HAP-1 (cell line): ENCODE measurements at places on chromosomes 3 and 15.

GRCh38 chr3:14431452-14431916 is 29.1 kb downstream of the SLC6A6 start:
- DNase-seq, result no peak

DNA sequence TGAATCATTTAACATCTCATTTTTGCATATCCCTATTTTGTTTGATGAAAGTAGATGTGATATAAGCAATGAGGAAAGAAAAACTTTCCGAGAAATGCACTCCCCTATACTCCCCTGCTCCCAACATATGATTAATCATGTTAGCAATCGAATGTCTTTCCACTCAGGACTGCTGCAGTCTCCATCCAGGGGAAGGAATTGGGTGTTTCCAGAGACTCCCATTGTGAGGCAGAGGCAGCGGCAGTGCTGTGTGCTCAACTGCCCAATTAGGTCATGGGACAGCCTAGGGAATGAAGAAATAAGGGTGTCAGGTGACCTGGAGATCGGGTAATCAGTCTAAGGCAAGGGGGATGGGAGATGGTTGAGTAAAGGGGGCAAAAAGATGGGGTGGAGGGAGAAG is 268.6 kb upstream of the MEIS2 start:
- no peak for DNase-seq

GRCh38 chr15:41160639-41161315 is 44.7 kb upstream of the INO80 start:
- DNase-seq, result no peak

DNA sequence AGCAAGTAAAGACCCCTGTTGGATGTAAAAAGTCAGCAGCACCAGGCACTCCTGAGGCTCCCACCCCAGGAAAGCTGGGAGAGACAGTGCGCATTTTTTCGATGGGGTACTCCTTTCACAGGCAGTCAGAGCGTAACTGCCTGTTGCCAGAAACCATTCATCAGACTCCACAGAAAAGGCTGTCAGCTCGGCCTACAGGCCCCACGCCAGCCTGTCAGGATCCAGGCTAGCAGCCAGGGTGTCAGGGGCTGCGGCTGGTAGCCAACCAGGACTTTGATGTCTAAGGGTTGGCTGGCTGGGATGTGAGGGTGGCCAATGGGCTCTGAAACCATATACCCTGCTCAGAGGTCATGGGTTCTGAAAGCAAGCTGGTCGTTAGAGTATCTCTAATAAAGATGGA is 164.5 kb downstream of the WNT5A start:
- DNase-seq, result no peak

GRCh38 chr15:78661001-78661400 is 20.0 kb upstream of the CHRNB4 start:
- no peak for DNase-seq

- no peak for DNase-seq
These were observed 4.0 kb upstream of the ADPGK start for GRCh38 chr15:72787526-72787925.

DNA sequence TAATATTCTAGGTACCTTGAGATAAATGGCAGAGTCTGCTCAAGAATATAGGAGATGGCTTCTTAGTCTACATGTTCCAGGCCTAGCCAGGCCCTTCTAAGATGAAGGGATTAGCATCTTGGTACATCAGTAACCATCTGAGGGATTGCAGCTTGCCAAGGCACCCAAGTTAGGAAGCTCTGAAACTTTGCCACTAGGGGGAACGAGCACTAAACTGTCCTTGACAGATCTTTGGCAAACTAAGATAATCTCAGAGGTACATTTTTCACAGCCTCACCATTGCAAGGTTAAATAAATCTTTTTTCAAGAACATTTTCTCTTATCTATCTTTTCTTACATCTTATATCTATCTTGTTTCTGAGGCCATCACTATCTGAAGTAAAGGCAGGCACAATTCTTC is 351.2 kb downstream of the RAP2B start:
- DNase-seq, result no peak

- no peak for DNase-seq
These were observed 140.6 kb downstream of the CACNA2D3 start for GRCh38 chr3:54262946-54263345.

- no peak for DNase-seq
These were observed 510.8 kb upstream of the SEMA6D start for GRCh38 chr15:47206358-47206978.

- no peak for DNase-seq
These were observed 241.9 kb upstream of the PEX5L start for GRCh38 chr3:180278583-180279188.

- DNase-seq, result no peak
These were observed 17.8 kb upstream of the MYRIP start for GRCh38 chr3:39791603-39792002.

GRCh38 chr15:64089543-64090280 is 3.9 kb downstream of the CIAO2A start:
- no peak for DNase-seq

GRCh38 chr15:70189826-70190695 is 92.3 kb upstream of the TLE3 start:
- DNase-seq, result no peak

DNA sequence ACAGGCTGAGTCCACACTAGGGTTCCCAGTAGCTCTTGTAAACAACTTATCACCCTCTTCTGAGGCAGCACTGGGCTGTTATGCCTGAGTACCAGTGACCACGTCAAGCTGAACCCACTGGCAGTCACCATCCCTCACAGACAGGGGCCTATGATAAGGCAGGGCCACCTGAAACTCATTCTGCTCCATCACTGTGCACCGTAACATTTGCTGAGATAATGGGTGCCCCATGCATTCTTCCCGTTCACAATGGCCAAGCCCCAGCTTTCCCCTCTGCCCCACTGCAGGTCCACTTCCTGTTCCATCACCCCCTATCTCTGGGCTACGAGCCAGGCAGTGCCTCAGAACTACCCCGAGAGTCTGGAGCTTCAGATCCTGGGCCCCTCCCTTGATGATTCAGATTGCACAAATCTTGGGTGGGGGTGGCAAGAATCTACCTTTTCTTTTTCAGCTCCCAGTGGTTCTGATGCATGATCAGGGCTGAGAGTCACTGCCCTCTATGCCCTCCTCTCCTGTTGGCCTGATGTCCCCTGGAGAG is 158.0 kb downstream of the RAB11A start:
- no peak for DNase-seq

DNA sequence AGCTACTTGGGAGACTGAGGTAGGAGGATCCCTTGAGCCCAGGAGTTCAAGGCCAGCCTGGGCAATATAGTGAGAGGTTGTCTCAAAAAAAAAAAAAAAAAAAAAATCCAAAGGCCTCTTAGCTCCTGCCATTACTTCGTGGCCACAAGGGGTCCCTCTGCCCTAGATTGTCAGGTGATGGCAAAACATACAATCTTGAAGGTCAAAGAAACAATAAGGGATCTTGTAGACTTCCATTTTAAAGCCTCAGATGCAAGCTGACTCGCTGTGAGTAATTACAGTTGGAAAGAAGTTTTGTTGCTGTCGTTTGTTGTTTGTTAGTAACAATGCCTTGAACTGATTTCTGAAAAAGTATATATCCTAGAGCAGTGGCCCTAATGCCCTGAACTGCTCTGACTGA is 55.9 kb upstream of the PLCL2 start:
- peak; percentile 85 for DNase-seq

GRCh38 chr3:182710557-182711157 is 82.6 kb upstream of the ATP11B start:
- DNase-seq, result no peak

- DNase-seq, result no peak
These were observed 181.2 kb upstream of the IL12A start for GRCh38 chr3:159807137-159808040.

GRCh38 chr3:126291537-126291936 is 65.7 kb downstream of the KLF15 start:
- DNase-seq, result no peak

DNA sequence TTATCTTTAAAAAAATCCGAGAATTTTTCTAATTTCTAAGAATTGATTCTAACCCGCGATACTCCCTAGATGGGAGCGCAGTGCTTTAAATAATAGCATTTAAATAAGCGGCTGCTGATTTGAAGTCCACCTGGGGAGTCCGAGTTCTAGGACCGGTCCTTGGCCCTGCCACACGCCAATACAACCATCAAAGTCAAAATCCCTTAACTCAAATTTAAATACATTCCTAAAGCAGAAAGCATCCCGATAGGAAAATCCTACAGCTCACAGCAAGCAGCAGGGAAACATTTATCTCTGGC is 508 bp upstream of the ECT2 start:
- no peak for DNase-seq

DNA sequence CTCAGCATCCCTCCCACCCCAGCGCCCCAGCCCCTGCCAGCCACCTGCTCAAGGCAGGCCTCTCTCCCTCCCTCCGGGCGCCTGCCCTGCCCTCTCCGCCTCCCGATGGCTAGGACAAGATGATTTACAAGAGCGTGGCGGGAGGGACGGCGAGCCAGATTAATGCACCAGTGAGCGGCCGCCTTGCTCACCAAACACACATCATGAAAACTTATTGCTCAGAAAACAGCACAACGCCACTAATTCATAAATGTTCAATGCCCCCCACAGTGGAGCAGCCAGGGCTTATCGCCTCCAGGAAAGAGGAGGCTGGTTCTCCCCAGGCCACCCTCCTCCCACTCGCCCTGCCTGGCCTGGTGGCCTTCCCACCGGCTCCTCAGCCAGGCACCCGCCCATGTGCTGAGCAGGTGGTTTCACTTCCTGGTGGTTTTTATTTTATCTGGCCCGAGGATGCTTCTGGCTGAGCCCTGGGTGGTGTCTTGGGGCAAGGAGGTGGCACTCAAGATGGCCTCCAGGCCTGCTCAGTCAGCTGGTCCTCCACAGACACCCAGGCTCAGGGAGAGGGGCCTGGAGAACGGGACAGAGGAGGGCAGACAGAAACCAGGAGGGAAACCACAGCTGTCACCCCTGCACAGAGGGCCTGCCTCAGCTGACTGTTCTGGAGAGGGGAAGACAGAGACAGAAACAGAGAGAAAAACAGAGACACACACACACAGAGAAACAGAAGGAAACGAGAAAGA is 284.9 kb downstream of the UACA start:
- DNase-seq, result no peak

DNA sequence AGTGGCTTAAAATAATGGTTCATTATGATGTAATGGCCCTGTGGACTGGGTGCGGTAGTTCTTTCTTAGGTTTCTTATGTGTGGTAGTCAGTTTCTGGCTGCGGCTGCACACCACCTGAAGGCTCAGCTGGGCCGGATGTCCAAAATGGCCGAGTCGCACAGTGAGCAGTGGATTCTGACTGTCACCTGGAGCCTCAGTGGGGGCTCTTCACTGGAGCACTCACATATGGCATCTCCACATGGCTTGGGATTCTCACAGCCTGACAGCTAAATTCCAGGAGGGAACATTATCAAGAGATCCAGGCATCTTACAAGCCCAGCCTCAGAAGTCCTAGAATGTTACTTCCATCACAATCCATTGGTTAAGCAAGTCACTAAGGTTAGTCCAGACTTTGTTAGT is 26.8 kb upstream of the ALDH1L1 start:
- no peak for DNase-seq

DNA sequence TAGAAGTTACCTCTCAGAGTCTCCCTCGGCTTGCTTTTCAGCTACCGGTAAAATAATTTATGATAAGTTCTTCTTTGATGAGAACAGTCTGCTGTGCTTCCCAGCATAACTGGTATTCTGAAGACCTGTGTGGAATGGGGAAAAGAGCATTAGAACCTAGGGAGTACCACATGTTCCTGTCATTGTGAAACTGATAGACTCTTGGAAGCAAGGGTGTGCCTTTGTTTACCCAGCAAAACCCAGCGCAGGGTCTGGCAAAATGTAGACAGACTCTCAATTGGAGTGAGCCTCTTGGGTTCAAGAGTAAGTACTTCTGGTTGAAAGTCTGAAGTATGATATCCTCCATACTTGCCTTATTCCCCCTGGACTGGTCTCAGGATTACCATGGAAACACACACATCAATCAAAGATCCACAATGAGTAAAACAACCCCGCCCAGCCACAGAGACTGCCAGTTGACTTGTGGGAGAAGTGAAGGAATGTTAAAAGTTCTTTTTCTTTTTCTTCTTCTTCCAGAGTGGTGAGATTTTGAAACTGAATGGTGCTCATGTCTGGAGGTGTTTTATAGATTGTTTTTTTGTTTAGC is 652.4 kb upstream of the NAALADL2 start:
- peak; percentile 20 for DNase-seq

DNA sequence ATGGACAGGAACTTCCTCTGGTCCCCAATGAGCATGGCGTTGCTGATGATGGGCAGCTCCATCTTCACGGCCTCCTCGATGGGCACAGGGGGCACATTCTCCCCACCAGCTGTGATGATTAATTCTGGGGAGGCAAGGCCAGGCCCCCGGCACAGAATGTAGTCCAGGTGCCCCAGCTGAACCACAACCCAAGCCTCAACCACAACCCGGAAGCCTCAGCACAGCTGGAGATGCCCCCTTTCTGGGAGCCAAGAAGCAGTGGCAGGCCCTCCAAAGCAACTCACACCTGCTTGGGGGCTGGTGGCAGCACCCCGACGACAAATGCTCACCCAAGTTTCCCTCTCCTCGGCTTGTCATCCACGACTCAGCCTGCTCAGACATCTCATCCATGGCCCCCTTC is 25.2 kb downstream of the IDH3A start:
- DNase-seq, result peak; percentile 9

DNA sequence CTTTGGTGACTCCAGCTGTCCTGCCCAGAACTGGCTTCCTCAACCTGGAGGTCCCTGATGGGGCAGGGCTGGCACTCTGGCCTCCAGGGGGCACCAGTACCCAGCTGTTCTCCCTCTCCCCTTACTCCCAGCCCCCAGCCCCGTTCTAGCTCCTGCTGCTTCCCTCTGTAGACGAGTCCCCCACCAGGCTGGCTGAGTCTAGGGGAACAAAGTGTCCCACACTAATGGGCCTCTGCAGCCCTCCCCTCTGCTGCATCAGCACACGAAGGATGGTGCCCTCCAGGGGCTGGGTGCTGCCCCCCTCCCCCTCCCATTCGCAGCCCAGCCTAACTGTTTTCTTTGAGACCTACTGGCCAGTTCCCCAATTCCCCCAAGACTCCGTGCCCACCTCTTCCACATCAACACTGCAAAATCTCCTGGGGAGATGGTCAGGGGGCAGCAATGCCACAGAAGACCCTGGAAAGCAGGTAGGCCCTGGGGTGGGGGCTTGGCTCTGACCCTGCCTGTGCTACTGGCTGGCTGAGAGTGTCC is 4.2 kb downstream of the RHCG start:
- peak; percentile 69 for DNase-seq

- DNase-seq, result no peak
These were observed 15.2 kb upstream of the CD47 start for GRCh38 chr3:108106031-108106430.

- DNase-seq, result no peak
These were observed 511.3 kb downstream of the SHQ1 start for GRCh38 chr3:72336821-72337479.
